Stimulated activated CD4-positive, alpha-beta T cell treated with anti-CD3 and anti-CD28 coated beads, Interleukin-1b, Interleukin-23, amount 100 ng/mL, for 4 hours (primary cell): ENCODE measurements at places on chromosomes 5 and 9.

DNA sequence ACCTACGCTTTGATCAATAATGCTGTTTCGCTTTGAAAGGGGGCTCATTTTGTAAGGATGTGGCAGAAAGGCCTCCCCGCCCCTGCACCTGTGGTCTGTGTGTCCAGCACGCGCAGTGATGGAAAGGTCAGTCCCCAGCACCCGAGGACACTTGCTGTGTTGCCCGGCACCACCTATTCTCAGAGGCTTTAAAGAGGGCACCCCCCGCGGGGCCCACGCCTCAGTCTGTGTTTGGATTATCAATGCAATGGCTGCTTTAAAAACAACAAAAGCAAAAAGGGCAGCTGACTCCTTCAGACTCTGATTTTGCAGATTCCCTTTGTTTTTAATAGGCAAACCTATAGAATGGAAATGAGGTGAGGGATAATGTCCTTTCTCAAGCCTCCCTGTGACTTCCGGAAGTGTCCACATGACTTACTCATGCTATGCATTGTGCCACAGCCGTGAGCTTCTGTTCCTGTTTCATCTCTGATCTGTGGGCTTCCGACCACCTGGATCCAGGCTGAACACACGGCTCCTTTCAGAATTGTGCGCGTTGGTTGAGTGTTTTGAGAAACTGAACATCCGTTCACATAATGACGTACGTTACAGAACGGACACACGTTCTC lies 416.2 kb downstream of the IRX2 start:
- no peak for DNase-seq

- DNase-seq, result no peak
These were observed 128.4 kb downstream of the ANXA1 start for GRCh38 chr9:73280113-73280512.

GRCh38 chr5:142901476-142902185 lies 131.5 kb downstream of the ARHGAP26 start:
- DNase-seq, result no peak

DNA sequence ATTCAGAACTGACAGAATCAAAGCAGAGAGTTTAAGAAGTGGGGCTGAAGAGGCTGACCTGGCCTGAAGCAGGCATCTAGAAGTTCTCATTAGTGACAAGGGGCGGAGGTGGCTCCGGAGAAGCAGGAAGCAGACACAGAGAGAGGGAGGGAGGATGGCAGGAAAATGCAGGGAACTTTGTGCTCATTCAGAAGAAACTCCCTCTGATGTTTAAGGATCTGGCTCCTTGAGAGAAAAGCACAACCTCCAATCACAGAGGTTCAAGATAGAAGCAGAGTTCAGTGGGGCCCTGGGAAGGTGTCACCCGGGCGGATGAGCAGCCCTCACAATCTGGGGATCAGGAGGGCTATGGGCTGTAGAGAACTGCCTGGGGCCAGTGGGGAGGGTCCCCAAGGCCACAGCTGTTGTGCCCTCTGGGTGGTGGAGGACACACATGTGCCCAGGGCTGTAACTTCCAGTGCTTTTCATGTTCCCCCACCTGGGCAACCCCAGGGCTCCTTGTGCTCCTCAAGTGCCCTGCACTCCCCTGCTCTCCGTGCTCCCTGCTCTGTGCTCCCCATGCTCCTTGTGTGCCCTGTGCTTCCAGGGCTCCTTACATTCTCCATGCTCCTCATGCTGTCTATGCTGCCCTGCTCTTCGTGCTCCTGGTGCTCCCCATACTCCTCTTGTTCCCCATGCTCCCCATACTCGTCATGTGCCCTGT lies 51.4 kb downstream of the TRIP13 start:
- DNase-seq, result no peak

DNA sequence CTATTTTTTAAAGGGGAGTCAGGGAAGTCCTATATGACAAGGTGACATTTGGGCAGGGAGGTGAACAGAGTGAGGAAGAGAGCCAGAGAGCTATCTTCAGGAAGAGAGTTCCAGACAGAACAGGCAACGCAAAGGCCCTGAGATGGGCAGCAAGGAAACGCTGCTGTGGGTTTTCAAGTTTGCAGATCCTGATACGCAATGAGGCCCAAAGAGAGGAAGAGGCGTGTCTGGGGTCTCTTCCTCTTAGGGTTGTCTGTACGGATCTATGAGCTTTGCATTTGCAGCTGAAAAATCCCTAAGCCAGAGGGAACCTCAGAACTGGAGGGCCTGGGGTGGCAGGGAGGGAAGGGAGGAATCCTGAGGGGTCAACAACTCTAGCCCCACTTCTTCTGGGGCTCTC lies 13.6 kb downstream of the FAT2 start:
- DNase-seq, result no peak

- DNase-seq, result no peak
These were observed 3.8 kb downstream of the PCDH12 start for GRCh38 chr5:141954194-141954593.
